CD4-positive, CD25-positive, alpha-beta regulatory T cell (primary cell): ENCODE measurements at places on chromosomes 4 and X. TPM values are rescaled to one million over a fixed set of nuclear protein-coding genes. Genes with fewer than 3 reads are reported as not detected.

ANTXR2 gene
- 117 TPM for total RNA-seq

CSN1S1 gene
- total RNA-seq = not detected

DNA sequence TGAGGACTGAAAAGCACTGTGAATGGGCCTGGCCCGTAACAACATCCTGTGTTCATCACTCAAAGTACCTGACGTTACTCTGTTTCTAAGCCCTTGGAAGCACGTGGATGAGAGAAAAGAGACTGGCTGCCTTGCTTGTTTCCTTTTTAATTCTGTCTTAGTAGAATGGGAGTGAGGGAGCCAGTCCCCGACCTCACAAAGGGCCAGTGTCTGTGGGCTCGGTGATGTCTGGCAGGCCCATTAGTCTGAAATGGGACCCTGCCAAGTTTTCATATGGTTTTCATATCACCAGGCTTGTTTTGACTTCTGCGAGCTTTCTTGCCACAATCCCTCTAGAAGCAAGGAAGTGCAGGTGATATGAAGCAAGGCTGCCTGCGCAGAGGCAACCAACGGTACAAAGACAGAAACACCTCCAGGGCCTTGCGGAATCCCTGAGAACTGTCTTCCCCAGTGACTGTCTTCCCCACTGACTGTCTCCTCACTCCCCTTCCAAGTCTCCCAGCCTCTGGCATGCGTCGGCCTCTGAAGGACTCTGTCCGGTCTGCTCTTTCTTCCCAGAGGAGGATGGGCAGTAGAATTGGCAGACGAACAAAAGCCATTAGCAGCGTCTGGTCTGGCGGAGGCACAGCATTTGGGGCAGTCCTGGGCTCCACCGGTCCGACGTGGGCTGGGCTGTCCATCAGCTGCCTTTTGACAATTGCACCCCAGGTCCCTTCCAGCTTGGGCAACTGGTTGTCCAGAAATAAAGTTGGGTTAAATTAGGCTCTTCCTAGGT is 20.2 kb upstream of the RASL11B start:
- no peak overlapping the region for H3K27ac ChIP-seq
- H3K36me3 ChIP-seq = no peaks in the 10 kb centered on the region
- H3K4me3 ChIP-seq = no peak overlapping the region
- DNase-seq = no peak

DNA sequence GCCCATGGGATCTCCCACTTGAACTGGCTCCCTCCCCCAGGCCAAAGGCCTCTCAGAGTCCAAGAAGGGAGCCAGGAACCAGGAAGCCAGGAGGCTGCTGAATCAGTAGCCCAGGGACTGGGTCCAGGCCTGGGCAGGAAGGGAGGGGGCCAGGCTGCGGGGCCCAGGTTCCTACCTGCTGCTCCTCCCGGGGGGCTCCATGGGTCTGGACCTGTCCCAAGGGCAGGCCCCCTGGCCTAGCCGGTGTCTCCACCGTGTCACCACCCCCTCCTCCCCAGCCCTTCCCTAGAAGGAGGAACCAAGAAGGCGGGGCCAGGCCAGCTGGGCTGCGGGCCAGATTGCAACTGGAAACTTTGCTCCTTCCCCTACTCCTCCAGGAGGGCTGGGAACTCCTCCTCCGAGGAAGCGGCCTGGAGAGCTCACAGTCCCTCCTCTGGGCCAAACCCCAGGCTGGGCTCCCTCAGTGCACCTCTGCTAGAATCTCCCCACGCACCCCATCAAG is at the start of gene IQSEC2:
TSS of gene IQSEC2 (minus strand) at position 264 of the 502 bp plus-strand sequence.
- no peak within 1 kb of the TSS for H3K4me3 ChIP-seq
- DNase-seq = no peak
- H3K4me1 ChIP-seq = no peaks in the 10 kb centered on the region

GRCh38 chrX:1833656-1834360 is 218.9 kb downstream of the ASMT start:
- DNase-seq = no peak
- no peaks in the 10 kb centered on the region for H3K36me3 ChIP-seq
- no peaks in the 10 kb centered on the region for H3K4me1 ChIP-seq
- no peak overlapping the region for H3K27ac ChIP-seq
- no peaks in the 10 kb centered on the region for H3K27me3 ChIP-seq

DNA sequence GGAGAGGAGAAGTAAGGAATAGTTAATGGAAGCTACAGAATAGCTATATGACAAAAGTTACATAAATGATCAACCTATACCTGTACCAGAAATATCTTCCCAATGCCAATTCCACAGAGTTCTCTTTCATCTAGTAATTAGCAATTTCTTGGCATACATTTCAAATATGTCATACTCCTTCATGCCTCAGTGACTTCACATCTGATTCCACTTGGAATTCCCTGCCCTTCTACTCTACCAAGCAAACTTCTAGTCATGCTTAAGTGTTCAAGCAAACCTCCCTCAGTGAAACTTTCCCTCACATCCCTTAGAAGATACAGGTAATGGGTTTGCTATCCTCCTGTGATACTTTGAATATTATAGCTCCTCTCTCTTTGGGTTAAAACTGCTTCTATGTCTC is 127.1 kb downstream of the KLHL13 start:
- no peak for DNase-seq
- no peaks in the 10 kb centered on the region for H3K4me1 ChIP-seq
- H3K27ac ChIP-seq = no peak overlapping the region
